ENCODE measurements at places on chromosomes 7 and 10.

DNA sequence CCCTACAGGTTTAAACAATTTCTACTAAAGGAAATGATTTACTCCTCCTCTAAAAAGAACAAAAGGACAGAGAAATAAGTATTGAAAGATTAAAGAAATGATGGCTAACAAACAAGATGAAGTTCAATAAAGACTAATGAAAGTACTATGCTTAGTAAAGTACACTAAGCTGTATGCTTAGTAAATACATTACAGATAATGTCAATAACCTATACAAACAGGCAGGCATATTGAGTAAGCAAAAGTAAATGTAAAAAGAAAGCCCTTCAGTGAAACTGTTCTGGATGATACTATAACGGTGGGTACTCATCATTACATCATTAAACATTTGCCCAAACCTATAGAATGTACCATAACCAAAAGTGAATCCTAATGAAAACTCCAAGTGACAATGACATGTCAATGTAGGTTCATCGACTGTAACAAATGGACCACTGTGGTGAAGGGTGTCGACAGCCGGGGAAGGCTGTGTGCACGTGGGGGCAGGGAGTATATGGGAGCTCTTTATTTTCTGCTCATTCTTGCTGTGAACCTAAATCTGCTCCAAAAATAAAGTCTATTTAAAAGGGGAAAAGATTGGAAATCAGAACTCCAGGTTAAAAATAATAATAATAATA, 34.0 kb downstream of the CYTH3 start:
- no peak for DNase-seq

DNA sequence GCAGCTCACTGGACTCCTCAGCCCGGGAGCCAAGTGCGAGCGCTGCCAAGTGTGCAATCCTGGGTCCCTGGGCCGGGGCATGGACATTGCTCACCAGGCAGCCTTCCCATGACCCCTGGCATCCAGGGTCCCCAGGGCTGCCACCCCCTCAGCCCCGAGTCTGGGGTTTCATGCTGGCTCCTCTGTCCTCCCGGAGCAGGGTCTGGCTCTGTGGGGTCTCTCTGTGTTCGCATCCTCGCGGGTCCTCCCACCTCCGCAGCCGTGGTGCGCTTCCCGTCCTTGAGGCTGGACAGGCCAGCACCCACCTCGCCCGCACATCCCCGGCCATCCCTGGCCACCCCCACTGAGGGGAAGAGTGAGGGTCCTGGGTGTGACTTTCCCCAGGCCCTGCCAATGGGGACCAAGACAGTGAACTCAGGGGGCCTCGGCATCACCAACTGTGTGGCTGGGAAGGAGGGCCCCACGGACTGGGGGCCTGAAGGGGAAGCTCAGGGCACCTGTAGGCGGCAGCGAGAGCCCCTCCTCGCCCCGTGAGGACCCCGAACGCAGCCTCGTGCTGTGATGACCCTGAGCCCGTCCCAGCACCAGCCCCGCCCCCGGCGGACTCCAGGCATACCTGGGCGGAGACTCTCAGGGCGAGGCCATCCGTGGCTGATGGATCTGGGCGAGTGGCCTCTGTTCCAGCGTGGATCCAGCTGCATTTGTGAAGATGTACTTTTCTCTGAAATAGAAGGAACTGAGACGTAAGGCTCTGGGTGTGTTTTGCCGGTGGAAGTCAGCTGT, 50.3 kb upstream of the CFAP46 start:
- DNase-seq: no peak

DNA sequence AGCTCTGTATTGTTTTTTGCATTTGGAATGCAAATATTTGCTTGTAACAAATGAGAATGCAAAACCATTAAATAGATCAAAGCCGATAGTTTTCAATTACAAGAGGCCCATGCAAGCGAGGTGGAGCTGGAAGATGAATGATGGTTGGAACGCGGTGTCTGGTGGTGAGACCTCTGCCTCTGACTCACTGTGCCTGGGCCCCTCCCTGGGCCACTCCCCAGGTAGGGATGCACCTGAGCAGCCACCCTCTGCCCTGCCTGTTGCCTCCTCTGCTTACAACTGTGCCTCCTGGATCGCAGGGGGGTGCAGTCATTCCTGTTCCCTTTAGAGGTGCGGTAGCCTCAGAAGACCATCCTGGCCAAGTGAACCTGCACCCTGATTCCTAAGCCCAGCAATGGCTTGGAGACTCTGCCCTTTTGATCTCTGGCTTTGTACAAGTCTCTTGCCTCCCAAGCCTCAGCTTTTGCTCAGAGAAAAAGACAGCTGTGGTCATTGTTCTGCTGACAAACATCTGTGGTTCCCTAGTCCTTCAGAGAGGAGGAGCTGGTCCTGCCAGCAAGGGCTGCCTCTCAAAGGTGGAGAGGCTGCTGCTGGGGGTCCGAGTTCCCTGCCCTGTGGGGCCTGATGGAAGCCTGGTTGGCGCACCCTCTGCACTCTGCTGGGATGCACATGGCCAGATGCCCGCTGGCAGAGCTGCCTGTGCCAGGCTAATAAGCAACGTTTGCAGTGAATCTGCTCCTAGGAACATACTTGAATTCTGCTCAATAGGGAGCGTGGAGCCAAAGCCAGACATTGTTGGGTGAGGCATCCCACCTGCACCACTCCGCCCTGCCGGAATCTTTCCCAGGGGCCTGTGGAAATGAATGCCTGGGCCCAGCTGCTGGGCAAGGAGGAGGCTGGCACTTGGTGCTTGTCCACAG, 126.3 kb upstream of the TCERG1L start:
- DNase-seq: no peak

DNA sequence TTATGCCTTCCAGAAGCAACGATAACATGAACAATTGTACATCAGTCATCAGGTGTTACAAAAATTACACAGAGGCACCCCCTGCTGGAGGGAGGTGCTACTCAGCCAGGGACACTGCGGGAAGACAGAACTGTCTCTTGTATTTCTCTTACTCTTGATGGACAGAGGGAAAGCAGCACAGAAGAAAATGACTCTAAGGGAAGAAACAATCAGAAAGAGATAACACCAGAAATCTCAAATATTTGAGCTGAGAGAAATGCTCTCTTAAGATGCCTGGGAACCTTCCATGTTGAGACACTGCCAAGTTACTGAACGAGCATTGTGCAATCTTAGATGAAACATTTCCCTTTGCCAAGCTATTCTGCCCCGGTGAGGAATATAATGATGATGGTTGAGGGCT, 227.6 kb upstream of the NPSR1 start:
- DNase-seq: no peak

- DNase-seq: no peak
Measured at GRCh38 chr10:47181052-47181849, 118.7 kb upstream of the GDF10 start.

- DNase-seq: no peak
Measured at GRCh38 chr10:62426086-62426485, 51.9 kb downstream of the ZNF365 start.

- DNase-seq: no peak
Measured at GRCh38 chr7:43693687-43694398, 35.5 kb downstream of the COA1 start.

GRCh38 chr7:19369806-19370205, 224.6 kb upstream of the FERD3L start:
- no peak for DNase-seq

DNA sequence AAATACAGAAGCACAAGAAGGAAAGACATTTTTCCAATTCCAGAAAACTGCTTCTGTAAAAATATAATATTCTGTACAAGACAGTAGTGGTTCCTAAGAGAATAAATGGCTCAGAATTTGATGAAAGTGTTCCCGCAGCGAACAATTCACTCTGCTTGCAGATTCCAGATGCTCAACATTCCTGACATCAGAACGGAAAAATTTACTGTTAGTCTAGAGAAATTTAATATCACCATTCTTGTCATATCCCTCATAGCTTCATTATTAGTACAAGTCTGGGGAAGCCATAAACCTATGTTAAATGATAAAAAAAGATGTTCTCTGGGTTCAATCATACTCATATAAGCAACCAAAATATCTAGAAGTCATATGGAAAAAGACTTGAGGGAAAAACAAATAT, 83.6 kb downstream of the MPP7 start:
- DNase-seq: no peak

Measured in stimulated activated CD8-positive, alpha-beta memory T cell treated with anti-CD3 and anti-CD28 coated beads, Interleukin-7, amount 100 ng/mL, for 1 hour (primary cell).